ENCODE measurements at places on chromosomes 11 and 22. TPM values are rescaled to one million over a fixed set of nuclear protein-coding genes. Genes with fewer than 3 reads are reported as not detected.

P2RX6 gene
- polyA plus RNA-seq: 3.5 TPM

TSKU gene
- polyA plus RNA-seq: 3.2 TPM

GRCh38 chr11:128904656-128905344, 13.6 kb downstream of the KCNJ5 start:
- DNase-seq: no peak

WBP2NL gene
- polyA plus RNA-seq: 0.61 TPM

DNA sequence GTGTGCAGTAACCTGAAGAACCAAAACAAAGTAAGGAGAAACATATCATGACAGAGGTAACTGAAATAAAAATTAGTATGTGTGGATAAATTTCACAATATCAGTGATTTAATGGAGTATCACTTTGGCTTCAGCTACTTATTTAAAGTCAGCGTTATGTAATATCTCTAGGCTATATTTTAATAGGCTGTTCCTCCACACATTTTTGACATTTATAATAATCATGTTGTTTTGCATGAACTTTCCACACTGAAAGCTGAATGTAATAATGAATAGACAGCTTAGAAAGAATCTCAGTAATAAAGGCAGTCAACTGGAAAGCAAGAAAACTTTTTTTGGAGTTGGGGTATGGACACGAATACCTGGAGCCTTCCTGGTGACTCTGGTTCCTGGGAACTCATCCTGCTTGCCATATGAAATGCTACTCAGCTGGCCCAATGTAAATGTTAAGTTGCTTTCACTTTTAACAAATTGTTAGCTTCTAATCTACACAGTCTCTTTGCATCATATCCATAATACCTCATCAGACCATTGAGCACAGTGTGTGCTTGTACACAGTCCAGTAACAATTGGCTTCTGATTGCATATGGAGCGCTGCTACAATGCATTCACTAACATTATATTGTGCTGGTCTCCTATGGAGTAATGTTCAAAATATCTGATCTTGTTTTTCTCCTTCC, 257.7 kb downstream of the SOX6 start:
- DNase-seq: no peak

- DNase-seq: no peak
Observed at GRCh38 chr22:17172029-17172833, 13.2 kb upstream of the HDHD5 start.

- DNase-seq: no peak
Observed at GRCh38 chr22:45240104-45240809, 437 bp downstream of the KIAA0930 start.
